ENCODE measurements at places on chromosomes 1 and 21.

- no peak for DNase-seq
Measured at GRCh38 chr1:112711670-112712069, 3.5 kb downstream of the PPM1J start.

- peak; percentile 99 for DNase-seq
Measured at GRCh38 chr1:201593200-201593921, 54.4 kb downstream of the NAV1 start.

DNA sequence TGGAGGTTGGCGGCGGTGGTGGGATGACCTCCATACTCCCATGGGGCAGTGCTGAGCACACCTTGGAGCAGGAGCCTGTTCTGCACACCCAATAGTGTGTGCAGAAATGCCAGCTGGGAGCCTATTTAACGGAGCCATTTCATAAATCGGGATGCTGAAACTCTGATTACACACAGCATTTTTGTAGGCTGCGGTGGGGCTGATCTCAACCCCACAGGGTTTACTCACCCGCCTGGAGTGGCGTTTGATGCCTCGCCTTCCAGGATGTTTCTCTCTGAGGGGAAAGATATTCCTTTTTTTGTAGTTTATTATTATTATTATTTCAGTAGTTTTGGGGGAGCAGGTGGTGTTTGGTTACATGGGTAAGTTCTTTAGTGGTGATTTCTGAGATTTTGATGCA, 82.6 kb upstream of the WDR26 start:
- no peak for DNase-seq

DNA sequence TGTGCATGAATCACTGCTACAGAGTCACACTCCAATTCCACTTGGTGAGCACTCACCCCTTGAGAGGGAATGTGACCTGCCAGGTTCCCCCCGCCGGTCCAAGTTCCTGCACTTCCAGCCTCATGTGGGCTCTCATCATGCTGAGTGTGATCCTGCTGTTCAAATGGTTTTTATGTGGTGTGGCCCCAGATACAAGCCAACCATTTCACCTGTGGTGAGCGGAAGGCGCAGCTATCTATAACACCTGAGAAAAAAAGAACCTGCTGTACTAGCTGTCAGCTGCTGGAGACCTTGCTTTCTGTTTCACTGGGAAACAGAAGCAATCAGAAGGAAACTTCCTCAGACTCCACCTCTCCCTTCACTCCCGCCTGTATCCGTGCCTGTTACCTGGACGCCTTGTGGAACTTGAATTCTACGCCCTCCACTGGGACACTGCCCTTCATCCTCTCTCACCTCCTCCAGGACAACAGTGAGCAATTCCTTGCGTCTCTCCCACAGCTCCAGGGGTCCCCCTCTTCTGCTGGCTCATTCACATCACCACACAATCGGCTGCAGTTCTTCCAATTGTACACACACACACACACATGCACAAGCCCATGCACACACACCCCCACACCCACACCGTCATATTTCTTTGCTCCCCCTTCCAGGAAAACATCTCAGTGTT, 64.4 kb upstream of the RPL11 start:
- DNase-seq: no peak

DNA sequence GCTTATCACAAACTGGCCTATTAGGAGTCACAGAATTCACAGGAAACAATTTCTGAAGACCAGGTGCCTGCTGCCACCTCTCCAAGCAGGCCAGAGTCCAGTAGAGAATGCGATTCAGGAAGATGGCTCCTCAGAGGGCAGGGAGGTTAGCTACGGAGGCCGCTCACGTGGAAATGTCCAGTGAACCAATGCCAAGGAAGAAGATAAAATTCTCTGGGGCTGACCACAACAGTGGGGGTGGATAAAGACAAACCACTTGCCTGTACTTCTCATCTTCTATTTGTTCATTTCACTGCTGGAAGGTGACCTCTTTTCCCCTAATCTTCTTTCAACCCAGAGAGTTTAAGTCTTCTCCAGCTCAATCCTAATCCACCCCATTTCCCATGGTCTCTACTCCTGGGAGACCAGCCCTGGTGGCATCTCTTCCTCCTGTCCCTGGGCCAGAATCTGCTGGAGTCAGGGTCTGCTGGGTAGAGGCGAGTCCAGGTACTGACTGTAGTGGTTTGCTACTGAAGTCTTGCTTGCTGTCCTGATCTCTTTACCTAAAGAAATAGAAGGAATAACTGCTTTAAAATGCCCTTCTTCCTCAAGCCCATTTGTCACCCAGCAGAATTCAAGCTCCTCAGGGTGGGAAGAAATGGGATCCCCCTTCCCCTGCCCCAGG, 3.2 kb downstream of the PSRC1 start:
- no peak for DNase-seq

DNA sequence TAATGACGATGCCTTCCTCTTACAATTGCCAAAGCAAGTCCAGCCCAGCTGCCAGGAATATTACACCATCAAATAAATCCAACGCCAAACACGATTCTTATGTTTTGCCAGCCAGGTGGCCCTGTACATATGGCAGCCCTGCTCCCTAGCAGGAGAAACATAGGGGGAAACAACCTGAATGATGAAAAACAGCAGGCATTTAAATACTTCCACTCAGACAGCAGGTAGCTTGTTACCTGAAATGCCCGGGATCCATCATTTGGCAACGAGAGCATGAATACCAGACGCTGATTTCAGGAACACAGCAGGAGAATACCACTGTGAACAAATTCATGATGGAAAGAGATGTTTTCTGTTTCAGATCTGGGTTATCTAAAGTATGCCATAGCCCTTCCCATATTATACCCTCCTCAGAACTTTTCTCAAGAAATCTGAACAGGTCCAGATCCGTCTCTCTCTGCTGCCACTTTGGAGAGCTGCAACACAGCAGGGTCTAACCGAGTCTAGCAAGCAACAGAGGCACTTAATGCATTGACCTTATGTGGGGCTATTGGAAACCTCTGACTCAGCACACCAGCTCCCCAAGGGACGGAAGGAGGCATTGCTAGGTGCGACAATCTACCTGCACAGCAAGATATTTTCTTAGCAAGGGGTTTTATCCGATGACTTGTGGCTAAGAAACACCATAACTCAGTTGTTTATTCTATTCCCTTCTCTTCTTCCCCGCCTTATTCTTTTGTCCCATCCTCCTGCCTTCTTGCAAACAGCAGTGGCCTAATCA, 166.3 kb downstream of the BARHL2 start:
- DNase-seq: no peak

DNA sequence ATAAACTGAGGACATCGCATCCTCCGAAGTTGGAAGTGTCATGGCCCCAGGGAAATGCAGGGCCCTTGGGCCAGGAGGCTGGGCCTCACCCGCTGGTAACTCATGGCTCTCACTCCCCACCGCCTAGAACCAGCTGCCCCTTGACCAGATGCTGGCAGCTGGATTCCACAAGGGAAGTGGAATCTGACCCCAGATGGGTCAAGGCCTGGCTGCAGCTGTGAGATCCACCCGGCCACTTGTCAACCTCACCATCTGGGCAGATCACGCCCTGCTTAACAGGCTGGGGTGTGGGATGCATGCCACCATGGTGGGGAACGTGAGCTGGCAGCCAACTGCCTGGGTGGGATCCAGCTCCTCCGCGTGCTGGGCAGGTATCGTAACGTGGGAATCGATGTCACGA, 25.5 kb downstream of the KCNAB2 start:
- no peak for DNase-seq
